ENCODE measurements at places on chromosomes 12 and 14. TPM values are rescaled to one million over a fixed set of nuclear protein-coding genes. Genes with fewer than 3 reads are reported as not detected.

Gene PLA2G1B
- not detected for total RNA-seq

DNA sequence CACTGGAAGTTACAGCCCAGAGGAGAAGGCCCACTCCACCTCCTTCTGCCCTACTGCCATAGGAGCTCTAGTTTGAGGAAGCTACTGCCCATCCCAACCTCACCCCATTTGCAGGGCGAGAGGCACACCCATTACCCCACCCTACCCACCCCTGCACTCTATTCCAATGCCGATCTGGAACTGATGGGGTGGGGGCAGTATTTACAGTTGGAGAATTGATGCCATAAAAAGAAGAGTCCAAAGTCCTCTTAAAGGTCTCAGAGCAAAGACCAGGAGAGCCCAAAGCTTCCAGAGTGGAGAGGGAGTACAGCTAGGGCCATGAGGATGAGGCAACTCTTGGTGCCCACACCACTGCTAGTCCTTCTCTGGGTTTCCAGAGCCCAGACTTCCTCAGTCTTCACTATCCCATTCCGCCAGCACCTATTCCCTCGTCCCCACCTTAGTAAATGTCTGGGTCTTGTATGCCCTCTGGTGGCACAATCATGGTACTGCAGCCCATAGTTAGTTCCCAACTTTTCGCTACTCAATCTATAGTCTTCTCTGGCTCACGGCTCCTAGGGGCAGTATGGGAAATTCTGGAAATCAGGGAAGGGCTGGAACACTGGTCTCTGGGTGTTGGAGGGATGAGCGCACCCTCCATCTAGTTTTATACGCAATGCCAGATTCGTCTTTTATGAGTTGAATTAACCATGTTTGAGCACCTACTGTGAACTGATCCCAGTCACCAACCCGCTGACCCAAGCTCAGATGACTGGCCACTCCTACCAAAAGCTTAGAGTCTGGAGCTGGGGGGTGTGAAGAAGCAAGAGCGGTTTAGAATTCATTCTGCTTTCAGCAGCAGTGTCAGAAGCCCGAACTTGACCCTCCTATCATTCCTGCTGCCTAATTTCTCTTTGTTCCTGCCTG, 6.9 kb upstream of the ADCY6 start:
- peak; percentile 83 for DNase-seq

- no peak for DNase-seq
These were observed 273.9 kb upstream of the RGS6 start for GRCh38 chr14:71658261-71658860.

Gene SLCO1A2
- 0.32 TPM for total RNA-seq

GRCh38 chr14:99626041-99626648, 18.8 kb upstream of the HHIPL1 start:
- no peak for DNase-seq

DNA sequence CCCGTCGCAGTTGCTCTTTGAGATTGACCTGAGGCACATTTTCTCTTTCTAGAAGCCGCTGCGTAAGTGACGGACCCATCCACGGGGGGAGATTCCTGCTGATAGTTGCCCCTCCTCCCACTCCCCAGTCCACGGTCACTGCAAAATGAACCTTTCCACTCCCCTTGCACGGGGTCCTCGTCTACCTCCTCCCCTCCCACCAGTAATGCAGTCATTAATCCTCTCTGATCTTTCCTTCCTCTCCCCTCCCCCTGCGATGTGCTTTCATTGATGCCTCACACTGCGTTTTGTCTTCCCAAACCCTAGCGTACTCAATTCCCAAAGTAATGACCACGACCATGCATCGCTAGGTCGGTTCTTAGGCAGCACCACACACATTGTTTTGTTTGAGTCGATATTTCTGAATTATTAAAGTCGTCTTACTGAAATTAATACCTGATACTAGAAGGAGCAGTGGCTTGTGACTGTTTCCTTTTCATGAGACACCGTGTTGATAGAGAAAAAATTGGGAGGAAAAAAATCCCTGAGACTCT, 857 bp downstream of the ETNK1 start:
- peak; percentile 48 for DNase-seq

GRCh38 chr12:104672096-104672445, 215.3 kb downstream of the CHST11 start:
- no peak for DNase-seq

All from fibroblast of villous mesenchyme (primary cell).